ENCODE measurements at places on chromosomes 12 and 14.

DNA sequence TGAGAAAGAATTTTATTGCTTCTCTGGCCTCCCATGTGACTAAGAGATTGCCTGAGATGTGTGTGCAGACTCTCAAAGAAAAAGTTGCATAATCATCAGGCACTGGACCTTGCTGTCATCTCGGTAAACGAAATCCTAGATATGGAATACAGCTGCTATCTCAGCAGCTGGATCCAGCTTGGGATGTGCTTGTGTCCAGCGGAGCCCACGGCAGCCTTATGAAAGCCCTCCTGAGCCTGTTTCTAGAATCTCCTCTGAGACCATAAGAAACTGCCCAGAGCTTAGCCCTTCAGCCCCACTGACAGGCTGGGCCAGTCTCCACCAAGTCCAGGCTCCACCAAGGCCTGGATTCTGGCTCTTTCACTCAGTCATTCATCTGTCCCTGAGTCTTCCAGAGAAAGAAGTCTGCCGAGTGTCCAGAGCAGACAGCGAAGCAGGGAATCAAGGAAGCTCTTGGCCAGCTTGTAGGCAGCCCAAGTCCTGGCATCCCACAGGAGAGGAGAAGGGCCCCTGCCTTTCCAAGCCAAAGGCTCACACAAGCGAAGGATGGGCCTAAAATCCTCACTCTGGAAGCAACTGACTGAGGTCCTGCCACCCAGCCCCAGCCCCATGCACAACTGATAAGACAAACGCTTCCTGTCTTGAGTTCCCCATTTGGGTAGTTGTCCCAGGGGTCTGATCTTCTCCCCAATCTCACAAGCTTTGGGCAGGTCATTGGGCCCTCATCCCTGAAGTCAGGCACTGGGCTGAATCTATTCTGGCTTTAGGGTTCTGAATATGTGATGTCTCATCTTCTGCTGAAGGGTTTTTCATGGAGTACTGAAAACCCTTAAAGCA is 97.8 kb downstream of the SEC23A start:
- DNase-seq, result no peak

GRCh38 chr12:1429980-1430379 is 164.4 kb downstream of the FBXL14 start:
- peak; percentile 58 for DNase-seq

DNA sequence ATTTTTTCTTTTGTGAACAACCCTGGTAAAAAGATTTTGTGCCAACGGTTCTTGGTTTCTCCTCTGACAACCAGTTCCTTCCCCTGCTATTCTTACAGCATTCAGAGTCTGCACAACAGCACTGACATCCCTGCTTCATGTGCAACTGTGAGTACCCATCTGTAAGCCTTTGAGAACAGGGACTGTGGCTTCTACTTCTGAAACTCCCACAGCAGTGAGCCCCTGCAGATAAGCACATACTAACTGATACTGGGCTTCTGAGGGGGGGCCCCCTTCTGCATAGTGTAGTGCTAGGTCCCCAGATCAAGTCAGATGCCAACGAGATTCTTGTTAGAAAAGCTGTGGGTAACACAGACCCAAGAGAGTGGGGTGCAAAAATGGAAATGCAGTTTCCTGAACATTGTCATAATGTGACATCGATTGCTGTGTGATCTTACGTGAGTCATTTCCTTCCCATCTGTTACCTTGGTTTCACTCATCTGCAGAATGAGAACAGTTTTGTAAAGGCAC is 11.1 kb upstream of the NINJ2 start:
- peak; percentile 37 for DNase-seq

DNA sequence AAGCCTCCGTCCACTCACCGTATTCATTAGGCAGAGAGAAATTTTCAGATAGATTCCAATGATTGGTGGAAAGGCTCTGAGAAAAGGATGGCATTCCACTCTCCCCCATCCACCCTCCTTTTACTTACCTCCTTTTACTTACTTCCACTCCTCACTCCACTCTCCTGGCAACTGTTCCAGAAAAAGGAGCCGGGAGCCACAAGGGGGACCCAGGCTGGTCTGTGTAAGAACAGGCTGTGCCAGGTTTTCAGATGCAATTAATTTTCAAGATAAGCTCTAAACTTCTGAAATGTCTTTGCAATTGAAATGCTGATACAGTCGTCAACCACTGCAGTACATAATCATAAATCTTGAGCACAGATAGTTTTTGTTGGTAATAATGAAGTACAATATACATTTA is 248.8 kb downstream of the ANO6 start:
- DNase-seq, result no peak

DNA sequence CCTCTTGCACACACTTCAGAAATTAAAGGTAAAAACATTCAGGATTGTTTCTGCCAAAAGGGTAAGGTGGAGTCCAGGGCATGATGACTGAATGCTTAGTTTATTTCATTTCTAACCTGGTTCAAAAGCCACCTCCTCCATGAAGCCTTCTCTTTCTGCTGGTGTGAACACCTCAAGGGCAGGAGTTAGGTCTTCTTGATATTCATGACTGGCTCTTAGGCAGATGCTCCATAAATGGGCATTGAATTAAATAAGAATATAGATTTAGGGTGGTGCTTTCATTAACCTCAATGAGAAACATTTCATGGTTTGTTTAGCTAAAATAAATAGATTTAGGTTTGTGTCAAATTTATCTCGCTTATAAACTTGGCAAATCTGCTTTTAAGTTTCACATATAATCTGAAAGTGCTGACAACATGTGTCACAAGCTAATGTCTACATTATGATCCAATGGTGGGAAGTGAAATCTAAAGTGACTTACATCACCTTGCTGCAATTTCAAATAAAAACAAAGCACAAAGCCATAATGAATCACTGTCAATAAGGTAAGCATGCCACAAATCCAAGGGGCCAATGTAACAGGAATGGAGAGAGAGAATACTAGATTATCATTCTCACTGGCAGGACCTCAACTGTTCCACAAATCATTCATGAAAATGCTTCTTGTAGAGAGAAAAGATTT is 72.7 kb upstream of the GRIP1 start:
- peak; percentile 52 for DNase-seq

DNA sequence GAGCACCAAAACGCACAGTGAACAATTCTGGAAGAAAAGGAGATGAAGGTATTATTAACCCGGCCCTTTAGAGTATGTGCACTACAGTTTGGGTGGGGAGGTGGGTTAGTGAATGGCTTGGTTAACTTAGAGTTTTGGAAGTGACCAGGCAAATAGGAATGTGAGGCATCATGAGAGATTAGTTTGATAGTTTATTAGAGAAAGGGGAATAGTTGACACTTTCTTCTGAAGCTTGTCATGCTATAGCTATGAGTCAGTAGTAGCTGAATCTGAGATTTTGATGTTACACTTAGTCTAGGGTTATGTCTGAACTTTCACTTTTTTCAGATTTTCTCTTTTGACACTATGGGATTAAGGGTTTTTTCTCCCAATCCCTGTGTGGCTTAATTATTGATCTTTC is 567.2 kb downstream of the SNAPC1 start:
- DNase-seq, result no peak

DNA sequence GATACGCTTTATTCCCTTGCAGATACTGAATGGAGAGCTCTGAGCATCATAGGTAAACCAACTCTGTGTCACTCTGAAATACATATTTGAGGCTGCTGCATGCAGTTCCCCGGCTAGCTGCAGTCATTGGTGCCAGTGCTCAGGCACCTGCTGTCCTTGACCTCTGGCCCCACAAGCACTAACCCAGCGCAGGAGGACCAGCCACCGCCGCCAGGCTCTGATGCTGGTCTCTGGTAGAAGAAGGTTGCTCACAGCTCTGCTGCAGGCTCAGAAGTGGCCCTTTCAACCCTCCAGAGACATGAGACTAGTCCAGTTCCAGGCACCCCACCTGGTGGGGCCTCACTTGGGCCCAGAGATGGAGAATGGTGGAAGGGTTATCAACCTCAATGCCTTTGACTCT is 34.5 kb upstream of the PTPRB start:
- DNase-seq, result no peak

DNA sequence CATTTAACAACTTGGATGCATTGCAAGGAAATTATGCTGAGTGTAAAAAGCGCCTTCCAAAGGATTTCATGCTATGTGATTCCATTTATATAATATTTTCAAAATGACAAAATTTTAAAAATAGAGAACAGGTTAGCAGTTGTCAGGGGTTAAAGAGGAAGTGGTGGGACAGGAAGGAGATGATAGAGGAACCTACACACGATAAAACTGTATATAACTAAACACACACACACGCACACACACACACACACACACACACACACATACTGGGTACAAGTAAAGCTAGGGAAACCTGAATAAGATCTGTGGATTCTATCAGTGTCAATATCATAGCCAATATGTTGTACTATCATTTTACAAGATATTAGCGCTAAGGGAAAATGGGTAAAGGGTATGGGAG is 17.2 kb downstream of the TTC9 start:
- DNase-seq, result no peak

DNA sequence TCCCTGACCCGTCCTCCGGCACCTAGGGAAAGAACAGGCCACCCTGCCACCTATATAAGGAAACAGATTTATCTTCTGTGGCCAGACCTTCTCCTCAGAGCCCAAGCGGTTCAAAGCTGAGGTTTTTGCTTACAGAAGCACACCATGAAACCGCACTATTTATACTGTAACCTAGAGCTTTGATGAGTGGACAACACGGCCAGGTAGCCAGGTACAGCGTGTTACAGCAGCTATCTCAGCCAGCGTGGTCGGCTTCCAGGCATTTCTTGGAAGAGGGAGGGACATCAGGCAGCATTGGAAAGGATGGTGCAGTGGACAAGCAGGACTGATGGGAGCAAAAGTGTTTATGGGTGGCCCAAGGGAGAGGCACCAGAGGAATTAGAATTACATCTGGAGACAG is 34.4 kb downstream of the TTC7B start:
- no peak for DNase-seq

DNA sequence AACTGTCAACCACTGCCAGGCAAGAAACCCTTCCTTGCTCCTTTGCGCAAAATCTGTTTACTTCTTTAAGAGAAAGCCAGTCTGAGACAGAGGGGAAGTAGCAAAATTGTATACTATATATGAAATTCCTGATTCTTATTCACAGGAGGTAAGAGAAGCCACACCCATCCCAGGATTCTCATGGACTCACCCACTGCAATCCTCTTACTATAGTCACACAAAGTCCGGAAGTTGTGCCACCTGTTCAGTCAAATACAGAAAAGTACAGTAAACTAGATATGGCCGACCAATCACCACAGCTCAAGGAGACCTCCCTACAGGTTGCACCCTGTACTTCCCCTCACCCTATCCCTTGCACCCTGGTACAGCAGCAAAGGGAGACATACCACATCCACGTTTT is 2.9 kb downstream of the PRMT5 start:
- no peak for DNase-seq

GRCh38 chr14:68306265-68306933 is 486.5 kb downstream of the ZFP36L1 start:
- no peak for DNase-seq

DNA sequence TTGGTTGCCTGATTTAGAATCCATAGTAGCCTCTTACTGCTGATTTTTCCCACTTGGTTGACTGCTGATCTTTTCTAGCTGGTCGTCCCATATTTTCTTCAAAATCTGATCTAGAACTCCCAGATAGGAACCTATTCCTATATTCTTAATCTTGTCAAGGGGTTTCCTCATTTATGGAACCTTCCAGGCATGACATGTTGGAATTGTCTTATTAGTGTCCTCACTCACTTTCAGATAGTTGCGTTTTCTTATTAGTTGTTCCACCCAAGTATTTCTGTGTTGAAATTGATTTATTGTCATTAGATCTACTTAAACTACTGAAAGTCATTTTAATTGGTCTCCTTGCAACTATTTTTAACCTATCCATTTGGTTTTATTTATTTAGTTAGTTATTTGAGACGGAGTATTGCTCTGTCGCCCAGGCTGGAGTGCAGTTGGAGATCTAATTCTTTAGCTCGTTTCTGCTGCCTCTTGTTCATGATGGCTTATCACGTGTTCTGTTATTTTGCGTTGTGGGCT is 25.0 kb downstream of the KTN1 start:
- no peak for DNase-seq

- DNase-seq, result no peak
These were observed 45.8 kb upstream of the NCOR2 start for GRCh38 chr12:124613151-124613585.

DNA sequence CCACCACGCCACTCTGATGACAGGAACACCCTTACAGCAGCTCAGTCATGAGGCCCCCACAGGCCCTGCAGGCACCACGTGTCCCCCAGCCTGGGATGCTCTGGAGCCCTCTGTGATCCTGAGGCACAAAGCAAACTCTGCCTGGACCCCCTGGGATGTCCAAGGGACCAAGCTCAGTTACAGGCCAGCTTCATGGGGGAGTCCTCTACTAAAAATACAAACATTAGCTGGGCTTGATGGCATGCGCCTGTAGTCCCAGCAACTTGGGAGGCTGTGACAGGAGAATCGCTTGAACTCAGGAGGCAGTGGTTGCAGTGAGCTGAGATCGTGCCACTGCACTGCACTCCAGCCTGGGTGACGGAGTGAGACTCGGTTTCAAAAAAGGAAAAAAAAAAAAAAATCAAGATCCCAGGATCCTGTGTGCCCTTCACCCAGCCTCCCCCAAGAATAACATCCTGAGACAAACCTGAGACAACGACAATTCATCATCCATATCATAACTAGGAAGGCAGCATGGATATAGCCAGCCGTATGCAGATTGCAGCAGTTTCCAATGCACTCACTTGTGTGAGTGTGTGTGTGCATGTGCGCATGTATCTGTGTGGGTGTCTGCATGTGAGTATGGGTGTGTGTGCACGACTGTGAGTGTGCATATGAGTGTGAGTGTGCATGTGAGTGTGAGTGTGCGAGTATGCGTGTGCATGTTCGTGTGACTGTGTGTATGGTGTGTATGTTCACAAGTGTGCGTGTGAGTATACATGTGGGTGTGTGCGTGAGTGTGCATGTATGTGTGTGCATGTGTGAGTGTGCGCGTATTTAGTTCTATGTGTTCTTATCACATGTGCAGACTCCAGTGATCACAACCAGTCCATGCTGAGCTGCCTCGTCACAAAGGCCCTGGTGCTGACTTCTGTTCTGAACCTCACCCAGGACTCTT is 52.1 kb downstream of the NCOR2 start:
- DNase-seq, result no peak

DNA sequence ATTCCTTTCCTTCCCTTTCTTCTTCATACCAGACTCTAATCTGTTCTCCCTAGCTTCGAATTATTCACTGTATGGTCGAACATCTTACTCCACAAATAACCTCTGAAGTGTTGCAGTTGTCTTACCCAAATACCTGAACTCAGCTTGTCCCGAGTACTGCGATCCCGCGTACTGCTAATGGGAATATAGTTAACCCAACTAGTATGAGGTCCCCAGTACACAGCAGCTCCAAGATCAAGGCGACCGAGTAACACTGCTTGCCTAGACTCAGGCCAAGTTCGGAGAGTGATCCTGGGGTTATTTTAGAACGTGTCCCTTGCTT is 462 bp upstream of the ETNK1 start:
- DNase-seq, result no peak

GRCh38 chr12:32533971-32534590 is 134.7 kb downstream of the FGD4 start:
- peak; percentile 45 for DNase-seq

Measured in suppressor macrophage treated with lipopolysaccharide for 4 hours (primary cell).